ENCODE measurements at places on chromosomes 7 and 10. TPM values are rescaled to one million over a fixed set of nuclear protein-coding genes. Genes with fewer than 3 reads are reported as not detected.

GRCh38 chr10:5666008-5666840, at the start of gene ASB13:
TSS of gene ASB13 (minus strand) at chr10:5666595. CDS start at chr10:5666551, 44 bp downstream.
- DNase-seq, result no peak

GRCh38 chr10:12509016-12509793, 159.9 kb downstream of the CAMK1D start:
- no peak for DNase-seq

- no peak for DNase-seq
Measured at GRCh38 chr7:20172736-20173334, 44.3 kb downstream of the MACC1 start.

DNA sequence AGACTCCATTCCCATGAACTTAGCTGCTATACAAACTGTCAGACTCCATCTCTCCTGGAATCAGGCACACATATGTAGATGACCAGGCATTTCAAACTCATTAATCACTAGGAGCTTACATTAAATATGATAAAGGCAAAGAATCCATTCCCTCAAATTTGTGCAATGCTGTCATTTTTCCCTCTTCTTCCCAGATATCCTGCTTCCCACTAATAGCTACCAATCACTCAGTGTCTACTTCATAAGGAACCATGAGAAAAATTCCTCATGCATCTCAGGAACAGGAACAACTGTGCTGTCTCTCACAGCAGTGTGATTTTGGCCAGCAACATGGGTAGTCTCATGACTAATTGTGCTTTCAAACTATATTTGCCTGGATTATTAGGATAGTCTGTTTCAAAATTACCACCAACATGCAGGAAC, 133.9 kb downstream of the DKK1 start:
- no peak for DNase-seq

- no peak for DNase-seq
Measured at GRCh38 chr7:130486114-130486953, 5.6 kb upstream of the MEST start.

DNA sequence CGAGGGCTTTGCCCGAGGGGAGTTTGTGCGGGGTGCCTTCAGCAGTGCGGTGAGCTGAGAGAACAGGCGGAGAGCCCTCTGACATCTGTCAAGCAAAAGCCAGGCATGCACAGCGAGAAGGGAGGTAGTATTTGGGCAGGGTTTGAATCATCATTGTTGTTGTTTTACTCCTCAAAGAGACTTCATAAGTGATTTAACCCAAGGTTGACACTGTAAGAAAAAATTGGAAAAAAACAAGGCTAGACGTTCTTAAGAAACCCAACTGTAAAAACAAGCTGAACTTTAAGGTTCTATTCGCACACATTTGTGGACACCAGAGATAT, 1.3 kb downstream of the ADAM22 start:
- no peak for DNase-seq

- no peak for DNase-seq
Measured at GRCh38 chr7:98729121-98729520, 112.0 kb downstream of the NPTX2 start.

SYT15B gene
- total RNA-seq, result not detected

ZNF804B gene
- total RNA-seq, result not detected

SUN3 gene
- total RNA-seq, result not detected

HOXA7 gene
- 0.13 TPM for total RNA-seq

PTEN gene
- total RNA-seq, result 77.5 TPM

VAX1 gene
- total RNA-seq, result not detected

SFXN2 gene
- total RNA-seq, result 14.1 TPM

TUBAL3 gene
- total RNA-seq, result 0.11 TPM

LRRC17 gene
- total RNA-seq, result 12.7 TPM

KCND2 gene
- not detected for total RNA-seq

All from pulmonary artery endothelial cell (primary cell).